ENCODE measurements at places on chromosomes 2 and 18.

DNA sequence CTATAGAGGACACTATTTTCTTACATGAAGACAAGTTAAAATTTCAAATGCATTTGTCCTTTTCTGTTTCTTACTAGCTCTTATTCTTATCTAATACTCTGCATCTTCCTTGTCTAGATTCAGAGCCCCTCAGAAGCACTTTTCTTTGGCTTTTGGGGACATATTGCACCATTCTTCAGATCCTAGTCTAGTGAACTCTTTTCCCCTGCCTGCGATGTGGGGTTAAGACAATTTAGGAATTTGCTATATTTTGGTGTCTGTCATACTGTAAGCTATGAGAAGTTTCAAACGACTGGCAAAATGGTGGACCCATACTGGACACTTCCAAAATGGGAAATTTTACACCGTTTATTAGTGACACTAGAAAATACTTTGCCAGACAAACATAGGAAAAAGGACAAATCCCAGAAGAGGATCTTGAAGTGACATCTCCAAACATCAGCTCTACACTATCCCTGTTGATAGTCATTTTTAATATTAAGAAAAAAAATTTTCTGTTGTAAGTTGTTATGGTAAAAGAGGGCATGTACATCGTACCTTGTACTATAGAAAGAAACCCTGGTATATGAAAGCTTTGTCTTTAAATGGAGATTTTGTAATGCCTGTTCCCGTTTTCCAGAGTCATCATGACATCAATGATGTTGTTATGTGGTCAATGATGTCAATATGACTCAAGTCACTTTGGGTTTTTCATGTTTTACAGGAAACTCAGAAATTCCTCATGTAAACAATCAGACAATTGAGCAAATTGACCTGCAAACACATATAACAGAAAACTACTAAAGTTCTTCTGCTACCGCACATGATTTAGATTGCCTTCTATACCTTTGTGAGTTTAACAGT is 4.4 kb upstream of the KYNU start:
- no peak for DNase-seq

GRCh38 chr18:73119574-73119973 is 251.8 kb upstream of the NETO1 start:
- no peak for DNase-seq

DNA sequence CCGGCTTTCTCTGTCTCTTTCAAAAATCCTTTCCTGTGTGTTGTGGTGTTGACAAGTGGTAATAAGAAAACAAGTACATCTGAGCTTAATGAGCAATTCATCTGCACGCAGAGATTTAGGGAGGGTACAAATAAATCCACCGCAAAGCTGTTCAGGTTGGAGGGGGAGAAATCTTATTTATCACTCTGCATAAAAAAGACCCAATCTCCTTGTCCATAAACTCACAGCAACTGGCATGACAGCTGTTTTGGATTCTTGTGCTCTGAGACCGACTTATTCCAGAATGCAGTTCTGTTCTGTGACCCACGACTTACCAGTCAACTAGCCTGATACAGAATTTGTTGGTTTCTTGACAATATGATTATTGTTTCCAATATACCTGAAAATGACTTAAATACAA is 380.1 kb downstream of the SOX11 start:
- DNase-seq = no peak

DNA sequence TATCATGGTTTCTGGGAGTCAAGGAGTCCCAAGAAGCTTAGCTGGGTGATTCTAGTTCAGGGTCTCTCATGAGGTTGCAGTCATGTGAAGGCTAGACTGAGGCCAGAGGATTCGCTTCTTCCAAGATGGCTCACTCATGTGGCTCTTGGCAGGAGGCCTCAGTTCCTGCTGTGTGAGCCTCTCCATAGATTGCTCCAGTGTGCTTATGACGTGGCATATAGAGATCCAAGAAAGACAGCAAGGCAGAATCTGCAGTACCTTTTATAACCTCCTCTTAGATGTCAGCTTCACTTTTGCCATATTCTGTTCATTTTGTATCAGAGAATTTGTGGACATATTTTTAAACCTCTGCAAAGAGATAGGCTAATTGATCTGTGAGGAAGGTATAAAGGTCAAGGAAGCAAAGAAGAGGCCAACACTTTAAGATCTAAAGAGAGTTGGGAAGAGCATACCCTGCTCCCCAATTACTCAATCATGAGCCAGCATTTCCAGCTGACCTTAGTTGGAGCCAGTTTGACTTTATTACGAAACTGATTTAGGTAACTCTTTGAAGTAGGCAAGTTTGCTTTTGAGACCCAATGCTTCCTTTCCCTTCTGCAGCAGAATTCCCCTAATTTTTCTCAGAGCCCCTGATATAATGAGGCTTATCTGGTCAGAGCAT is 134.7 kb downstream of the EML6 start:
- no peak for DNase-seq

DNA sequence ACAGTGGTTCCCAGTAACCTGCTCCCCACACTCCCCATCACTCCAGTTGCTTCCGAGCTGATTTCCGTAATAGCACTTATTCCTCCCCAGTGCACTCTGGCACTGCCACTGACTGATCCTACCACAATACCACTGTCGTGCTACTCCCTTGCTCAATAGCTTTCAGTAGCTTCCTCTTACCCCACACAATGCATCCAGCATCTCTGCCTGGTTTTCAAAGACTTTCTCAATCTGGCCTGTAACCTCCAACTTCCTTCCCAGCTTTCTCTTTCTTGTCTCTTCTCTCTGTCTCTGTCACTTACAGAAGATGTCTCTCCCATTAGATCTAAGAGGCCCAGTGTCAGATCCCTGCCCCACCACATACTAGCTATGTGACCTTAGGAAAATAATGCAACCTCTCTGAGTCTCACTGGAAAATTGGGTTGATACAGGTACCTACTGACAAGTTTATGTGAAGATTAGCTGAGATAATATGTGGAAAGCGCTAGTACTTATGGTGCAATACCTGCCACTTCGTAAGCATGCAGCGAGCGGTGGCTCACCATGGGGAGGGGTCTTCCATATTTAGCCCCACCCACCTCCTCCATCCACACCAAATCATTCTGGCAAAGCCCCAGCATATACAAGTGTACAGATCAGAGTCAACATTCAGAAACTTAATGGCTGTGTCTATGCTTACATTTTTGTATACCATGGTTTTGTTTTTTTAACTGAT is 36.7 kb downstream of the SFXN5 start:
- DNase-seq = no peak

DNA sequence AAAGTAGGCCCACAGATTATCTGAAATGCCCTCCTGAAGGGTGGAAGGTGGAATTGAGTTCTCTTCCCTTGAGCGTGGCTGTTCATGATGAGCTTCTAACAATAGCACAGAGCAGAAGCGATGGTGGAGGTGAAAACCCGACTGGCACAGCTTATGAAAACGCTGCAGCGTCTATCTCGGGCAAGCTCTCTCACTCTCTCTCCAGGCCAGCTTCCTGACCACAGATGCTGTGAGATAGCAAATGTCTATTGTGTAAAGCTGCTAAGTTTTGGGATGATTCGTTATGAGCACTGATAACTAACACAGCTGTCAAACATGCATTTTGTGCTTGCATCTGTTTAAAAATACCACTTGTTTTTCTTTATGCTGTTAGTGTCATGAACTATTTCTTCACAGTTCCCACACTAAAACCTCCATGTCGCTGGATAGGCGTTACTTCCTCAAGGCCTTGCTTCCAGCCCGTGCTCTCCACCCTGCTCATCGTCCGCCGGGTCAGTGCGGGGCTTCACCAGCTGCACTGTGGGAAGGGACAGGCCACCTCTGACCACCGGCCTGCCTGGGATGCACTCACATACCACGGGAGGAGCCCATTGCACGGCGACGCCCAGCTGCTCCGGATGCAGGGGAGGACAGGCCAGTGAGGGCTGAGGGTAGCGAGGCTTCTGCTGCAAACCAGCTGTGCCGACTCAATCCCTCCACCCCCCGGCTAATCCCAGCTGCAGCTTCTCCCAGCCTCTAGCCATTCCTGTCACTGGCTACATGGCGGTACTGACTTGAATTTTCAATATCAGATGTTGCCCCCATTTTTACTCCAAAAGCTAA is 60.0 kb upstream of the OTOS start:
- no peak for DNase-seq

GRCh38 chr2:186009341-186009740 is 270.7 kb downstream of the FSIP2 start:
- DNase-seq = no peak

- DNase-seq = no peak
These were observed 115.1 kb upstream of the ST6GAL2 start for GRCh38 chr2:107001062-107001461.

DNA sequence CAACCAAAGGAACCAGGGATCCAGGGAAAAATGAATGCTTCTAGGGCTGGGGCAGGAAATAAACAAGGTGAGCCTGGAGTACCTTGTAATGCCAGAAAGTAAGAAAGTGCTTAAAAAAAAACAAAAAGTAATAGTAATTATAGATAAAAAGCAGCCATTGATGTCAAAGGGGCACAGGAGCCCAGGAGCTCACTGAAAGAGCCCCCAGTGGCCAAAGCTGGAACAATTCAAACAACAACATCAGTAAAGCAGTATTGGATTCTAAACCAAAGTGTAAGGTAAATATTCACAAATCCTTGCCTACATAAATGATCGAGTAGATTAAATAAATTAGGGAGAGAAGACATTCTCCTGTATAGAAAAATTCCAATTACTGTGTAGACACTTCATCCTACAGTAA is 114.3 kb upstream of the ARL4C start:
- DNase-seq = no peak

GRCh38 chr2:30722936-30723725 is 84.1 kb downstream of the CAPN13 start:
- no peak for DNase-seq

- DNase-seq = no peak
These were observed 256.4 kb downstream of the SS18 start for GRCh38 chr18:25834061-25834460.

DNA sequence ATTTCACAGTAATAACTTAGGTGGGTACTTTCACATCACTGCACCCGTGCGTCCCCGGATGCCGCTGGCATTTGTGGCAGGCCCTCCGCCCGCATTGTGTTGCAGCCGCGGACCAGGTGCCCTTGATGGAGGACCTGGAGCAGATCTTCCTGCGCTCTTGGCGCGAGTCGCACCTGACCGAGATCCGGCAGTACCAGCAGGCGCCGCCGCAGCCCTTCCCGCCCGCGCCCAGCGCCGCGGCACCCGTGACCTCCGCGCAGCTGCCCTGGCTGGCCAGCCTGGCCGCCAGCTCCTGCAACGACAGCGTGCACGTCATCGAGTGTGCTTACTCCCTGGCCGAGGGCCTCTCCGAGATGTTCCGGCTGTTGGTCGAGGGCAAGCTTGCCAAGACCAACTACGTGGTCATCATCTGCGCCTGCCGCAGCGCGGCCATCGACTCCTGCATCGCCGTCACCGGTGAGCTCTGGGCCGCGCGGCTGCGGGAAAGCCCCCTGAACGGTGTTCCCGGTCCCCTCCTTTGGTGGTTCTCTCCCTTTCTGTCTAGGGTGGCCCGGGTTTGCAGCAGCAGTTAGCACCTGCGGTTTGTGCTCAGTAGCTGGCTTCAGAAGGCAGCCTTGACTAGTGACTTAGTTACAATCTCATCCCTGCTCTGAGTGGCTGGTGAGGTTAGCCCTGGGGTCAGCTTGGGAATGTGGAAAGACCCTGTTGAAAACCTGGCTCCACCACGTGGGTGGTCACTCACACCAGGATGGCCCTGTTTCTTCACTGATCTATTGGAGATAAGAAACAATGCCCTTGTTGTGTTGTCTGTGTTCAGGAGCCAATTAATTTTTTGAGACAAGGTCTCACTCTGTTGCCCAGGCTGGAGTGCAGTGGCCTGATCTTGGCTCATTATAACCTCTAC is 59.1 kb downstream of the GREB1 start:
- DNase-seq = no peak

DNA sequence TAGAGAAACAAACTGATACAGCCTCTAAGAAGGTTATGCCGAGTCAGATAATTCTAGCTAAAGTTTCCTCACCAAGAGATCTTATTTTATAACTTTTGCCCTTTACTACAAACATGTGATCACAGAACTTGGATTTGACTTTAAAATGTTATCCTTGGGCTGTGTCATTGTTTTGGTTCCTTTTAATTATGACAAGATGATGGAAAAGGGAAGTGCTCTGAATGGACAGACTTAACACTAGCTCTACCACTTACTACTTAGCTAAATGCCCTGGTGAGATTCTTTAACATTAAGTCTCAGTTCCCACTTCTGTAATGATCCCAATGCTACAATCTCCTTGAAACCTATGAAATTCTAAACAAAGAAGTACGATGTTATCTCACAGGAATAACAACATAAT is 69.9 kb downstream of the RTTN start:
- DNase-seq = no peak

GRCh38 chr2:43075811-43076585 is 150.4 kb downstream of the ZFP36L2 start:
- DNase-seq = no peak

GRCh38 chr18:48100651-48101165 is 170.2 kb upstream of the SMAD2 start:
- DNase-seq = peak; percentile 85

DNA sequence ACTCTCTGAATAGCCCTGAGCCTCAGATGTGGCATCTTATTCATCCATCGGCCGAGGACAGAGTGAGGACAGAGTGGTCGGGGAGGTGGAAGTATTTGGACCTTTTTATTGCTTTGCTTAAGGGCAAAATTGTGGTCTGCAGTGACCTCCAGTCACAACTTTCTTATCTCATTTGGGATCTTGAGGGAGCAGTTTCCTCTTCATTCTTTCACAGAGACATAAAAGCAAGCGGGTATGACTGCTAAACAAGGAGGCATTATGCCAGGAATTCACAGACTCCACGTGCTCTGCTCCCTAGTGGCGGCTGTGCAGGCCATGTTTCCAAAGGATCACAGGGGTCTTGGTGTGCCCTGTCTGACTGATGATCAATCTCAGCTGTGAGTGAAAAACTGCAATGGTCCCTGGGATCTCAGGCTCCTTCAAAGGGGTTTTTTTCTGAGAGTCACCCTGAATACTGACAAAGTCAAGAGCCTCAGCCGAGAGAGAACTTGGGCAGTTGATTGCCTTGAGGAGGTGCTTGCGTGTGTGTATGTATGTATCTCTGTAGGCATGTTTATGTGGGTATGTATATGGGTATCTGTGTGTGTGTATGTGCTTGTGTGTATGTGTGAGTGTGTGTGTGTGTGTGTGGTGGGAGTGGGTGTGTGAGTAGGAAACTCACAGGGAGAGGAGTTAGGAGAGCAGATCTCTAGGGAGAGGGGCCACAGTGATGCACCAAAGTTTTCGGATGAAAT is 47.7 kb downstream of the RAPGEF4 start:
- DNase-seq = no peak

- DNase-seq = no peak
These were observed 267.8 kb downstream of the TNS1 start for GRCh38 chr2:217735034-217735433.

Measured in NCI-H187 (cell line).